Activated naive CD4-positive, alpha-beta T cell (primary cell): ENCODE measurements at places on chromosomes 3 and 15.

DNA sequence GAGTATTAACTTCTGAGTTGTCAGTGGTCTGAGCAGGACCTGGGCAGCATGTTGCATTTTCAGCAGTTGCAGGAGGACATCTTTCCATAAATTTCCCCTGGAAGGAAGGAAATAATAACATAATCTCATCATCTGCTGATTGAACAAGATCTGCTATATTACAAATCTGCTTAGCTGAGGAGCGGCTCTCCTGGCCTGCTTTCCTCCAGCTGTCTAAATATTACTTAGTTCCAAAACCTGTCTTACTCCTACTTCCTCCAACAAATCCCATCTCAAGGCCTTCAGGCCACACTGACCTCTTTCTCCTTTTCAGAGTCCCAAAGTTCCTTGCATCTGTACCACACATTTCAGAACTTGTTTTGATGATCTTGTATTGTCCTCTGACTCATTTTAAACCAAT lies 364.4 kb upstream of the MCTP2 start:
- no peak for DNase-seq

- no peak for DNase-seq
Observed at GRCh38 chr3:63662500-63662899, 10.0 kb downstream of the SNTN start.

DNA sequence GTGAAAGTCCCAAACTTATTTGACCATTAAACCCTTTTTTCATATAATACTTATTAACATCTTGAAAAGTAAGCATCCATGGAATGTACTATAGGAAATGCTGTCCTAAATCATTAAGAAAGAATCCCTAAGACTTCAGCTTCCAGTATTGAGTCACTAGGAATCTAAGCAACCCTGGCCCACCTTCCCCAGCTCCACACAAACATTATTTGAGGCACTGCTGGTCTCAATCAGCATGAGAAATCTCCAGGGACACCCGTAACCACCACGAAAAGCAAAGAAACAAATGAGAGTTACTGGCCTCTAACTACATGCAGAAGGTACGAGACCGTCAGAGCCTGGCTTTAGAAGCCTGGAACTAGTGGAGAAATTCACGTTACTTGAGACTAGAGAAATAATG lies 68.2 kb downstream of the POLQ start:
- DNase-seq: no peak

DNA sequence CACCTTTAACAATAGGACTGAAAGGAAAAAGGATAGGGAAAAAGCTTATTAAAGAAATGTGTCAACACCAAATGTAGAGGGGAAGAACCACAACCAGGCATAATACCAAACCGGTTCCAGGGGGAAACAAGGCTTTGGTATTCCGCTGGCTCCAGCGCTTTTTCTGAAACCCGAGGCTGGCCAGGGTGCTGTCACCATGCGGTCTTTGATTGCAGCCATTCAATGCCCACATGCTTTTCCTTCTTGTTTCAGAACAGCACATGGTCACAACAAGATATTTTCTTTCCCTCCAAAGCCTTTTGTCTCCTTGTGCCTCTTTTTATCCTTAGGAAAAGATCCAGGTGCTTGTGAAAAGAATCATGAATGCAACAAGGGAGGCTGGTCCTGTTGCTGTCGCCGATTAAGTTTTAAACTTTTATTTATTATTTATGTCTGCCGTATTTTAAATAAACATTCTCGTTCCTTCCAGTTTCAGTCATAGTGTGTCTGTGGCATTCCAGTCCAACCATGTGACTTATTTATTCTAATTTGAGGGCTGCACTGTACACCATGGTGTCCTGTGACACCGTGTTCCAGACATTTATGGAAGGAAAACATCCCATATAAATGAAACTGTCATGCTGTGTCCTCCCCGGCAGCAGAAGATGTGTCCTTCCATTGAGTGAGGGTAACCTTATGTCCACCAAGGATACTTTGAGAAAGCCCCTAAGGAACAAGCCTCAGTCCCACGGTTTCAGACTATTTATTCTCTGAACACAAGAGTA lies 41.1 kb downstream of the CCK start:
- DNase-seq: no peak

DNA sequence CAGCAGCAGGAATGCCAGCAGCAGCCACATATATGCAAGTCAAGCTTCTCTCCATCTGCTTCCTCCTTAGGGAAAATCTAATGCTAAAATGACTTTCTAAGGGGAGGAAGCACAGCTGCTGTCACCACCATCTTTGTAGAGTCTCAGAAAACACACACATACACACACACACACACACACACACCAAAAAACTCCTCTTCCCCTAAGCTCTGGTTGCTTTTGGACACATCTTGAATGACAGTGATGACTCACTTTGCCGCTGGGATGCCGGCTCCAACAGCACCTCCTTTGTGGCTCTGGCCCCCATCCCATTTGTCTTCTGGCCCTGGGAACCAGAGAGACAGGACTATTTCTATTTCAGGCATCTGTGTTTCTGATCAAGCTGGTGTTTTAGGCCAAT lies 124.8 kb upstream of the GOLIM4 start:
- no peak for DNase-seq

DNA sequence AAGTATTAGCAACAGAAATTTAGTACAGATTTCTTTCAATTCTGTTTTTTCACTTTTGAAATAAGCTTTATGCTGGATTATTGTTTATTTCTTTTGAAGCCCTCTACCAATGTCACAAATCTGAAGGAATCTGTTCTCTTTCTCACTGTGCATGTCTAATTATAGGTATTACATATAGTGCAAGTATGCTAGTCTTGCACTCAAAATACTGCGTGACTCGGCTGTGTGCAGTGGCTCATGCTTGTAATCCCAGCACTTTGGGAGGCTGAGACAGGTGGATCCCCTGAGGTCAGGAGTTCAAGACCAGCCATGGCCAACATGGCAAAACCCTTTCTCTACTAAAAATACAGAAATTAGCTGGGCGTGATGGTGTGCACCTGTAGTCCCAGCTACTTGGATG lies 95.8 kb upstream of the PLAAT1 start:
- DNase-seq: no peak

DNA sequence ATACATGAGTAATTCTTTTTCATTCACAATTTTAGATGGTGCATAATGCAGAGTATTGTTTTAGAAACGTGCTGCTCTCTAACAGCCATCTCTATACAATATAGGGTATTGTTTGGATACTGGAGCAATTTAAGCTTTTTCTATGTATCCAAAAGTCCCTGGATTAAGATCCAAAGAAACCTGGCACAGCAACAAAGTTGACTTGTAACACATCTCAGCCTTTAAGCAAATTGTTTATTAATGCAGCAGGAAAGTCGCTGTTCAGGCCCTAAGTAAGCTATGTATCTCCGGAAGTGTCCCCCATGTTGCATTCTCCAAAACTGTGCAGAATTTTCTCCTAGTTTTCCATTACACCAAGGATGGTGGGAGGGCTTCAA lies 7.3 kb downstream of the VGLL4 start:
- DNase-seq: no peak

DNA sequence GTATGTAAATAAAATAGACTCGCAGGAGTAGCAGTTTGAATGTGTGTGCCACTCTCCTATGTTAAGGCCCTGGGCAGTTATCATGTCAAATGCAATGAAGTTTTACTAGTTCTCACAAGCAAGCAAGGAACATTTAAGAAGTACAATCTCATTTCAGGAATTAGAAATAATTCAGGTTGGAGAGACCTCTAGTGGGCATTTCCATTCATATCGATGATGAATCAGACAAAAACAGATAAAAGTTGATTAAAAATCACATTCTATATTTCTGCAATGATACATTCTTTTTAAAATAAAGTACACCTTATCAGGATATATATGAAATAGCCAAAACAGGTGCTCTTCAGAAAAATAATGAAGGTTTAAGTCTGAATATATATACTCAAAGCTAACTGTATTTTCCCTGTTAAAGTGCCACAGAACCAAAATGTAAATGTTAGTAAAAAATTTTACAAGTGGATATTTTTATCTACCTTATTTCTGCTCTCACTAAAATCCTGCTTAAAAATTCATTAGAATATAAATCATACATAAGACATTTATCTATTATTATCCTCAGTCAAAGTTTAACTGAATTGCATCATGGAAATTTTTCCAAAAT lies 492.4 kb upstream of the FRG2C start:
- no peak for DNase-seq

DNA sequence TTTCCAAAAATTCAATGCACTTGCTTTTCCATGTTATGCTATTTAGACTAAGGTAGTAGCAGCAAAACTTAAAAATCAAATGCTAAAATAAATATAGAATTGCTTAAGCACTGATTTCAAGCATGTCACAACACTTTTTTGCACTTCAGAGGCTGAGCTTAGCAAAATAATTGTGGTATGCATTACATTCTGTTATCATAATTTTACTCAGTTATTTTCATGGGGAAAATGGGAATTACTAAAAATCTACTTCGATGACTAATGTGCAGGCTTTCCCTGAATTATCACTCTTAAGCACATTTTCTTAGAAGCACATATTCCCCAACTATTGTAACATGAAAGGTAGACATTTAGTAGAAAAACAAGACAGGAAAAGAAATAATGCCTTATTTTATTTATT lies 322.4 kb upstream of the CBLB start:
- DNase-seq: no peak

DNA sequence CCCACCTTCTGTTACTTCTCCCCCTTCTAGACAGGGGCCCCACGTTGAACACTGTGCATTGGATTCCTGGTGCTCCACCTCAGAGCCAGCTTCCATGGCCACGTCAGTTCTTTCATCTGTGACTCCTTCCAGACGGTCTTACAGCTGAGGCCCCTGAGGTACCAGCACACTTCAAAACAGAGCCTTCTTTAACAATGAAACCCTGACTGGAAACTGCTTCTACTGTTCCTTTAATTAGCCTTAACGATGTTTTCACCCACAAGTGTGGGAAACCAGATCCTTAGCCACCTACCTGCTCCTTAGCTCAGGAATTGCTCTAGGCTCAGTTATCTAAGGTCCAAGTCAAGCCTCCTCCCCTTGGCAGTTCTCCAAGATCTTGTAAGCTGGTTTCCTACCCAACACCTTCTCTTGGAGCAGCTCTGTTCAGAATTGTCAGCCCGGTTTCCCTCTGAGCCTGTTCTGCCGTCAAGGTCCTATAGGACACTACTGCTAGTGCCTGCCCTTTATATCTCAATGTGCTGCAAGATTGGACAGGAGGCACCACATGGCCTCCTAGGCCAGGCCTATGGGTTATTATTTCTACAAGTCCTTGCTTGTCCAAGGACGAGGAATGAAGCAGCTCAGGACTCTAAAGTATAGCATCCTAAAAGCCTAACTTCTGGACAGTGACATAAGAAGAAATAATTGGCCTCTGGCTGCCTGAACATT lies 80.7 kb downstream of the FMN1 start:
- no peak for DNase-seq

GRCh38 chr3:151460228-151460627 lies 633 bp downstream of the IGSF10 start:
- no peak for DNase-seq

DNA sequence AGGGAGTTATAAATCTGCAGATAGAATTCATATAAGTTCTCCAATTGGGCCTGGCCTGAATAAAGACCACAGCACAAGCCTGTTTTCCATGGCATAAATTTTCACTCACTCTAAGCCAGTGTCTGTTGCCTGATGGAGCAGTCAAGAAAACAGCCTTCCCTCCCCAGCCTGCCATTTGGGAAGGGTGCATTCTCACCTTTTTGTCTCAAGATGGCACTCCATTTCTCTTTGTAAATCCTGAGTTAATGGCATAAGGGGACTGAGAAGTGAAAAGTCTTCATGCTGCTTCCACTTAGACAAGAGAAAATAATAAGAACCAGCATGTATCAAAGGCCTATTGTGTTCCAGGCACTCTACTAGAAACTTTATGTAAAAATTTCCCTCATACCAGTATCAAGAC lies 115.6 kb upstream of the MANF start:
- DNase-seq: no peak

GRCh38 chr3:126552688-126553283 lies 5.9 kb downstream of the C3orf22 start:
- no peak for DNase-seq

GRCh38 chr3:146470425-146470990 lies 1.1 kb upstream of the PLSCR2 start:
- no peak for DNase-seq

GRCh38 chr15:80179025-80179759 lies 26.4 kb downstream of the FAH start:
- no peak for DNase-seq

GRCh38 chr3:148307443-148307843 lies 390.3 kb upstream of the AGTR1 start:
- DNase-seq: no peak

GRCh38 chr15:69906256-69907185 lies 191.2 kb downstream of the TLE3 start:
- no peak for DNase-seq

GRCh38 chr3:101574388-101575112 lies 570 bp downstream of the PCNP start:
- DNase-seq: no peak

GRCh38 chr3:44242721-44243120 lies 1.0 kb downstream of the TOPAZ1 start:
- DNase-seq: no peak

DNA sequence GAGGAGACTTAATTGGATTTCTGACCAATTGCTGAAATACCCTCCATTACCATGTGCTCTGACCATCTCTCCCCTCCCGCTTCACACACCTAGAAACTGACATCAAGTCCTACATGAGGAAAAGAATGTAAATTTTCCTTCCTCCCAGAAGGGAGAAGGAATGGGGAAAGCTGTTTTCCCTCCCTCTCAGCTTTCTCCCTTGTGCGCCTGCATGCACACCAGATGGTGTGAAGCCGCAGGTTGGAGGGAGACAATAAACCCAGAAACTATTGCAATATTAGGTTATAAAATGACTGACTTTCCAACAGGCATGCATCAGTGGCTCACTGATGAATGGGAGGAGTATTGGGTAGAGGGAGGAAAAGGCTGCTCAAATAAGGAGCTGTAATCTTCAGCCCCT lies 50.9 kb downstream of the MB21D2 start:
- DNase-seq: no peak

DNA sequence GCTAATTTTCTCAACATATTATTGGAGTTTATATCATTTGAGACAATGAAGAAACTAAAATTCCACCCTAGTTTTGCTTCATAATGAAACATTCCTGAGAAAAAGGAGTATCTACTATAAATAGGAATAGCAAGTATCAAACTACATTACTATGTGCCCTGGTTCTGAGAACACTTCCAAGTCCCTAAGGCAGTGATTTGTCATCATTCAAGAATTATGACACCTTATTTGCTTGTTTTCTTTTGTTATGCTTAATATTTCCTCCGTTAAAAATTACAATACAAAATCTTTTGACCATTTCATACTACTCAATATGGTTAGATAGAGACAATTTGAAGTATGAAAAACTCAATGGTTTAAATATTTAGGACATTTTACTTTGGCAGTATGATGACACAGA lies 707.8 kb upstream of the GOLIM4 start:
- DNase-seq: no peak

DNA sequence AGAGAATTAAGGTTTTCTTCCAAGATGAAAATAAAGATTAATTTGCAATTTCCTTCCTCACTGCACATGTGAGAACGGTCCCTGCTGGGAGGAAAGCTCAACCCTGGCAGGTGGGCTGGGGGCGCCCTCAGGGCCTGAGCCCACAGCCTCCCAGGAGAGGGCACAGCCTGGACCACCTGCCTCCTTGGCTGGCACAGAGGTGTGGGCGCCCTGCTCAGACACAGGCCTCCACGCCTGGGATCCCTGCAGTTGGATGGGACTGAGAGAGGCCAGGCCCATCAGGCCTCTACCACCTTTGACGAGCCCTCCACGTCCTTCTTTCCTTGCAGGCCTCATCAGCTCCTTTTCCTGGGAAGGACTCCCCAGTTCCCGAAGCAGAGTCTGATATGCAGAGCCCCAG lies 46.4 kb downstream of the DNAJB8 start:
- DNase-seq: no peak
